WTC11 (cell line): ENCODE measurements at places on chromosomes 1 and 21.
A peak's percentile ranks its signal among the peaks of the same experiment; 100 is the strongest.

DNA sequence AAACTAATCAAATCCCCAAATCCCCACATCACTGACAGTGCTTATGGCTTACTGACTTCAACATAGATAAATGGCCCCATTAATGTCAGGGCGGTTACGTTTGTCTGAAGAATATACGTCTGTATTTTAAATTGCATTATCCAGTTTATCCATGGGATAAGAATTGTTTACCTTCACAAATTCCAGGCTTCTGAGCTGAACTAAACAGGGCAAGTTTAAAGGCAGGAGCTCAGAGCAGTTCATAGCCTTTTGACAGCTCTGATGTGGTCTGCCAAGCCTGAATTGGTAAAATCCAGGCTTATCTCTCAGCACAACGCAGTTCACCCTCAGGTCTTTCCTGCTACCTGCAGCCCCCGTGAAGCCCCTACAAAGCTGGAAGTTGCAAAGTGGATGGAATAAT lies 79.5 kb upstream of the GREM2 start:
- no peak overlapping the region for H3K4me3 ChIP-seq
- no peak overlapping the region for H3K27ac ChIP-seq
- DNase-seq = no peak

DNA sequence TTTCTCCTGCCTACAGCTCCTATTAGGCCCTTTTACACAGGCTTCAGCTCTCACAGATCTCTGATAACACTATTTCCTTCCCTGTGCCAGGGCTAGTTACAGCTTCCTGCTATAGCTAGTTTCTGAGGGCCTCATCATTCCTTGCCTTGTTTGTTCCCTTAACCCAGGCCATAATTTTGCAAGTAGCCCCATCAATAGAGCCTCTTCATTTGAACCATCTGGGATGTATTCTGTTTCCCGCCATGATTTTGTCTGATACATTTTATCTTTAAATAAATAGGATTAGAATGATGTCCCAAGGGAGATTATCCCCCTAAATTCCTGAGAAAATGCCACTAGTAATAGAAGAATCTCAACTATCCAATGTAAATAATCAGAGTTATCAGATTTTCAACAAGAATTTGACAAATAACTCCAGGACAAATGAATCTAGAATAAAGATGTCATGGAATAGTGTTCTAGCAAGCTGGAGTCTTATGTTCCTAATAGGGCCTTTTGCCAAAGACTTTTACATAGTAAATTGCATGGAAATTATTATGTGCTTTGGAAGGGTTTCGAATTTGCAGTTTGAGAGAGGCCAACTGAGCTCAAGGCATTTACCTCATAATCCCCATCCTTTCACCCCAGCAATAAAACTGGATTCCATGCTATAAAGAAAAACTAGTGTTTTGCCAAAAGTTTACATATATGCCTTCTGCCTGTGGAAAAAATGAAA lies 16.1 kb downstream of the IFT25 start:
- no peaks in the 10 kb centered on the region for H3K27me3 ChIP-seq
- no peak overlapping the region for H3K27ac ChIP-seq
- peaks cover 14% of the 10 kb centered on the region for H3K36me3 ChIP-seq
- H3K4me1 ChIP-seq = no peaks in the 10 kb centered on the region
- no peak overlapping the region for H3K4me3 ChIP-seq
- DNase-seq = no peak

DNA sequence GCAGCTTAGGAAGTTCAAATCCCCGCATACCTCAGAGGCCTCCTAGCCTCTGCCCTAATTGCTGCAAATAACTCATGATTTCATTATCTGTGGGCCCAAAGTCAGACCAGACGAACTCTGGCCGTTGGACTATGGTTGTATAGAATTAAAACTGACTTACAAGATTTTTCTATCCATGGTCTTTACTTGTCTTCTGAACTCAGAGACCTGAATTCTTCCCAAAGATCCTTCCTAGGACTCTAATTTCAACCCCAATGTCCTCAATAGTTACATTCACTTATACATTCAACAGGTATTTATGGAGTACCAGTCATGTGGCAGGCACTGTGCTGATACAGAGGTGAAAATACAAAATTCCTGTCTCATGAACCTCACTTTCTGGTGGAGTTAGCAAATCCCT lies 182.4 kb upstream of the UBE2U start:
- peaks cover 7% of the 10 kb centered on the region; the same call in 1 of the 2 replicates for H3K36me3 ChIP-seq
- H3K27ac ChIP-seq = peak overlapping the region; percentile 43; the same call in 1 of the 2 replicates
- H3K27me3 ChIP-seq = no peaks in the 10 kb centered on the region
- no peak for DNase-seq
- H3K4me1 ChIP-seq = peaks cover 19% of the 10 kb centered on the region
- no peak overlapping the region for H3K4me3 ChIP-seq

- peaks cover 24% of the 10 kb centered on the region for H3K36me3 ChIP-seq
- DNase-seq = no peak
- no peak overlapping the region for H3K27ac ChIP-seq
- no peaks in the 10 kb centered on the region for H3K27me3 ChIP-seq
- no peaks in the 10 kb centered on the region for H3K4me1 ChIP-seq
Measured at GRCh38 chr1:204401730-204402129, 9.9 kb downstream of the PPP1R15B start.

DNA sequence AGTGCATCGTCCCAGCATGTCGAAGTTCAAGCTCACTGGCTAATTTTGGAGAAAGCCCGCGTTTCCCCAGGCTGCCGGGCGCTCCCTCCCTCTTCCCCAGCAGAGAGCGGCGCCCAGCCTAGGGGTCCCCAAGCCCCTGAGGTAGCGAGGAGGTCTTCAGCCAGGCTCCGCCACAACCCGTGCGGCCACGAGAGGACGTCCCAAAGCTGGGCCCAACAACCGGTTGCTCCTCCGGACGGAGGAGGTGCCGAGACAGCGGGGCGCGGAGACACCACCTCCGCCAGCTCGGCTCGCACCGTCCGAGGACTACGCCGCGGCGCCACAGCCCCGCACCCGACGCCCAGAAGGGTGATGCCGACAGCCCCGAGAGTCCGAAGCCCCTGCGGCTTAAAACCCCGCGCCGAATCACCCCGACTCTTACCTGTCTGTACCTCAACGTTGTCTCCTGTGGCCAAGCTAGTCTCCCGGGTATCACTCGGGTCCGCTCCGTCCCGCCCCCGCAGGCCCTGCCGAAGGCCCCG lies at the start of gene DENND2C:
DENND2C (minus strand) TSS at position 488 of the 521 bp plus-strand sequence. CDS start 44,065 bp downstream, outside the sequence.
- H3K4me1 ChIP-seq = peaks cover 7% of the 10 kb centered on the region; the same call in 1 of the 2 replicates
- H3K36me3 ChIP-seq = no peaks in the 10 kb centered on the region
- H3K27me3 ChIP-seq = peaks cover 51% of the 10 kb centered on the region
- DNase-seq = peak; percentile 78
- peak within 1 kb of the TSS; percentile 69; the same call in 1 of the 2 replicates for H3K27ac ChIP-seq
